ENCODE measurements at places on chromosomes 11 and 22. TPM values are rescaled to one million over a fixed set of nuclear protein-coding genes. Genes with fewer than 3 reads are reported as not detected.

Gene CLMP
- not detected for total RNA-seq

GRCh38 chr11:113596658-113597057 lies 109.5 kb downstream of the TMPRSS5 start:
- no peak for DNase-seq

Gene ZDHHC5
- total RNA-seq, result 63.0 TPM

DNA sequence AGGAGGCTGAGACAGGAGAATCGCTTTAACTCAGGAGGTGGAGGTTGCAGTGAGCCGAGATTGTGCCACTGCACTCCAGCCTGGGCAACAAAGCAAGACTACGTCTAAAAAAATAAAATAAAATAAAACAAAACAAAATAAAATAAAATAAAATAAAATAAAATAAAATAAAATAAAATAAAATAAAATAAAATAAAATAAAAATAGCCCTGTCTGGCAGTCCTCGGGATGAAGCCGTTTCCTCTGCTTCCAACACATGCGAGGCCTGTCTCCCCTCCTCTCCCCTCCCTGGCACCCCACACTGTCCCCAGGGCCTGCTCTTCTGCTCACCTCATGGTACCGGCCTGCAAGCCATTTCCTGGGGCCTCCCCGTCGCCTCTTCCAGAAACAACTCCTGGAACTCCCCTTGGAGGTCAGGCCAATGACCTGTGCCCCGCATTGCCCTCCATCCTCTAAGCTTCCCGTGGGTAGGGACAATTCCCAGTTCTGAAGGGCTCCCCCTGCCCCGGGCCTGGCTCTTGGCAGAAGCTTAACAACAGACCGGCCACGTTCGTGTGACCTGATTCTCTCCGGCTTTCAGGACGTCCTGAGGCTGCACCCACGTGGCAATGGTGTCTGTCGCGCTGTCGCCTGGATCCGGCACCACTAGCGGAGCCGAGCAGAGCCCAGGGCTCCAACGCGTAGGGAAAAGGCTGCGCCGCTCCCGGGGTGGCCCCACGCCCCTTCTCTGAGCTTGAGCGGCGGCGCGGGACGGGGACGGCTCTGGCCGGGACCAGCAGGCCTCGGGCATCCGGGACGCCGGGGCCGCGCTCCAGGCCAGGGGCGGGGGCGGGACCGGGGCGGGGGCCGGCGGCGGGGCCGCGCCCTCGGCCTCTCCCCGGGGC lies 456 bp upstream of the PARVB start:
- DNase-seq, result no peak

- DNase-seq, result no peak
Measured at GRCh38 chr11:1912289-1912878, 7.1 kb upstream of the TNNT3 start.

DNA sequence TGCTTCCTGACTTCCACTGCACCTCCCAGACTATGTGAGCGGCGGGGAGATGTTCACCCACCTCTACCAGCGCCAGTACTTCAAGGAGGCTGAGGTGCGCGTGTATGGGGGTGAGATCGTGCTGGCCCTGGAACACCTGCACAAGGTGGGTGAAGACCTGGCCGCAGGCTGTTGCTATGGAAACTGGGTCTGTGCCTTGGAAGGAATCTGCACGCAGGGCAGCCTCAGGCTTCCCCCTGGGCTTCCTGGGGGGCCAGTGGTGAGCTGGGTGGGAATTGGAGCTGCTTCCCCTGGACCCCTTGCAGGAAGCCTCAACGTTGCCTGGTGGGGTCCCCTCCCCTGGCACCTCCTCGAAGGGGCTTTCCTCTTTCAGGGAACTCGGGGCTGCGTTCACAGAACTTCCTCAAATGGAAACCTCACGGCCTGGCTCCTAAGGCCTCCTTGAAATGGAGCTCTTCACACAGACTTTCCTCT lies 1.5 kb downstream of the RPS6KA4 start:
- no peak for DNase-seq

DNA sequence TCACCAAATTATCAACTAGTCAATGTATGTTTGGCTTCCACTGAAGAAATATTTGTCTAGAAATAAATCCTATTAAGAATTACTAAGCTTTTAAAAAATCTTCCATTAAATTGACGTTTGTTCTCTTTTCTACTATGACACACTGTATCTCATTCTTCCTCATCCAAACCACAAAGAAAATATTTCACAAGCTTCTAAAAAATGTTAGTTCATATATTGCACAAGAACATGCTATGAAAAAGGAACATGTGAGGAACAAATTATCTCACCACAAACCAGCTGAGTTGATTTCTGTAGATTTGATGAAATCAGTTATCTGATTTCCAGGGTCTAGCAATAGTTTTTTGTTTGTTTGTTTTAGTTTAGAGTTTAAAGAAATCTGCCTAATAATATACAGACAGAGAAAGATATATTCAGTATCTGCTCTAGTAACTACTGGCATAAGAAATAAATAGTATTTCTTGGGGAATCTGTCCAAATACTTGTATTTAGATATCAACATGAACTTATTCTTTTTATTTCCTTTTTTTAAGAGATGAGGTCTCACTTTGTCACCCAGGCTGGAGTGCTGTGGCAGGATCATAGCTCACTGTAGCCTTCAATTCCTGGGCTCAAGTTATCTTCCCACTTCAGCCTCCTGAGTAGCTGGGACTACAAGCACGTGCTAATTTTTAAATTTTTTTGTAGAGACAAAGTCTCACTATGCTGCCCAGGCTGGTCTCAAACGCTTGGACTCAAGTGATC lies 161.7 kb downstream of the ATG16L2 start:
- no peak for DNase-seq

Gene NAALADL1
- total RNA-seq, result 0.08 TPM

Gene PANX2
- total RNA-seq, result 1.4 TPM

- no peak for DNase-seq
Measured at GRCh38 chr11:19525714-19526113, 186.9 kb upstream of the NAV2 start.

GRCh38 chr11:86035164-86035563 lies 33.7 kb downstream of the PICALM start:
- no peak for DNase-seq

Gene DEFB131B
- not detected for total RNA-seq

All from HT-29 (cell line).